ENCODE measurements at places on chromosomes 5 and 9.
A peak's percentile ranks its signal among the peaks of the same experiment; 100 is the strongest.

- DNase-seq = no peak
Measured at GRCh38 chr9:98568234-98568908, 140.4 kb downstream of the GABBR2 start.

DNA sequence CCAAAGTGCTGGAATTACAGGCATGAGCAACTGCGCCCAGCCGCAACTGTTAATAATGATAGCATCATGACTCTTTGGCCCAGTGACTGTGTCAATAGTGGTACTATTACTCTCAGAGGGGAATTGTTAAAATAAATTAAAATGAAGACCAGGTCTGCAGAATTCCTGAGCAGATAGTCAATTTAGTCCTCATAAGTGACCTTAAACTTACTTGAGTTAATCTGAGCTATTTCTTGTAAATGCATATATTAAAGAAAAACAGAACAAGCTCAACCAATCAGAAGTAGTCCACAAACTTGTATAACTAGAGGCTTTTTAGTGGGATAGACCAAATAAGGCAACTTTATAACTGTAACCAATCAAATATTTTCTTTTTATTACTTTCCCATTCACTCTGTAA lies 1.7 kb upstream of the RECK start:
- DNase-seq = no peak

- peak; percentile 12 for DNase-seq
Measured at GRCh38 chr5:96703384-96703920, 41.3 kb downstream of the CAST start.

DNA sequence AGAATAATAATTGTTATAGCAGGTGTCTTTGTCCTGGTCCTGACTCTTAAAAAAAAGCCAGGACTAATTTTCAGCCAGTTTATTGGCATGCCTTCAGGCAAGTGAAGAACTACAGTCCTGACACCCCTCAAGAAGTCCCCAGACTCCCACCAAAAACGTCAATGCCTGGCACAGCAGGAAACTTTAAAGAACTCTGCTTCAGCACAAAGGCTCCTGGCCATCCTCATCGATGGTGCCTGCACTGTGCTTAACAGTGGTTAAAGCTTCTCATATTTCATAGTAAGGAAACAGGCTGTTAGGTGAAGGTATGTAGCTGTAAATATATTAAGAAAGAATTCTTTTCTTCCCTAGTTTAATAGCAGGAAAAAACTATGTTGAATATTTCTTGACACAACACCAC lies 280.1 kb upstream of the PUM3 start:
- no peak for DNase-seq

- DNase-seq = no peak
Measured at GRCh38 chr5:68409259-68409658, 193.7 kb downstream of the PIK3R1 start.

GRCh38 chr5:59597690-59598546 lies 295.6 kb downstream of the PDE4D start:
- DNase-seq = no peak

DNA sequence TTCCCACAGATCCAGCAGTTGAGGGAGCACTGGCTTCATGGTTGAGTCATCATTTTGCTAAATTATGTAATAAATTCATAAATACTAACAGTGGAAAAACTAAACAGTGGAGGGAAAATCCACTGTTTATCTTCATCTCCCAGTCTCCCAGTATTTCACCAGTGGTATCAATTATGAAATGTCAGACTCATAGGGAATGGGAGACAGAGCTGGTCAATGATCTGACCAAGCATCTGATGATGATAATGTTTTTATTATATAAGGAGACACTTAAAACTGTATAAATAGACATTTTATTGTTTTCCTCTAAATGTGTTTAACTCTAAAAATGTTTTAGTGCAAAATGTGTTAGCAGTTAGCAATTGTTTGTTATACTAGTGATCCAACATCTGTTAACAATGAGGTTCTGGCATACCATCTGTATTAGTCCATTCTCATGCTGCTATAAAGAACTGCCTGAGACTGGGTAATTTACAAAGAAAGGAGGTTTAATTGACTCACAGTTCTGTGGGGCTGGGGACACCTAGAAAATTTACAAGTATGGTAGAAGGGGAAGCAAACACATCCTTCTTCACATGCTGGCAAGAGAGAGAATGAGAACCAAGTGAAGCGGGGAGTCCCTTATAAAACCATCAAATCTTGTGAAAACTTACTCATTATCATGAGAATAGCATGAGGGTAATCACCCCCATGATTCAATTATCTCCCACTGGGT lies 11.8 kb upstream of the REEP5 start:
- DNase-seq = no peak

- DNase-seq = no peak
Measured at GRCh38 chr5:167509076-167509475, 782.4 kb upstream of the WWC1 start.

DNA sequence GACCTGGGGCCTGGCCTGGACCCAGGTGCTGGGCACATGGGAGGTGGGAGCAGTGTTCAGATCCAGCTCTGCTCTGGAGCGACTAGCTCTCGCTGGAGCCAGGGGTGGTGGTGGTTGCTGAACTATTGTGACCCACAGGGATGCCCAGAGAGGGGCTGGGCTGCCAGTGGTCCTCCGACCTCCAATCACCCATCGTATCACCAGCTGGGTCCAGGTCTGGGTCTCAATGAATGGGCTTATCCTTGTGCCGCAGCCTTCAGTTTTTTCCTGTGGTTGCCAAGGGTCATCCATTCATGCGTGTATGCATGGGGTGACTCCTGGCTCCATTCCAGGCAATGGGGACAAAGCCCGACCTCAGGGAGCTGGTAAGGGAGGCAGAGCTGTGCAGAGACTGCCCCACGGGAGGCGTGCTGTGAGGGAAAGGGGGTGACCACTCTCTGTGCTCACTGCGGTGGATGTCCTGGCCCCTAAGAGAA lies 68.6 kb upstream of the RNF130 start:
- no peak for DNase-seq

GRCh38 chr9:77810637-77811119 lies 162.6 kb upstream of the GNA14 start:
- no peak for DNase-seq

DNA sequence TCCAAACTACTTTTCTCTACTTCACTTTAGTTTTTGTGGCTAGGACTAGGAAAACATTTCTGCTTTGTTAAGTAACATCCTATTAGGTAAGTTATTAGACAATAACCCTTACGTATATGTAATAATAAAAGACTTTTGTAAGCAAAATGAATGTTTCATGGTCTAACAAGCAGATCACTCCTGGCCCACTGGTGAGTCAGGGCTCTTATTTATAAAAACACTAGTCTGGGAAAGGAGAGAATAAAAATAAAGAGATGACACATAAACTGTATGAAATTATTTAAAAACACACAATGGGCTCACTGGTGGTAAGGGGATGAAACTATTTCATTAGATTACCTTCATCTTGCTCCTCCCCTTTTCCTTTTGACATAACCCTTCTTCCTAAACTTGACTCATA lies 2212.2 kb upstream of the ACO1 start:
- no peak for DNase-seq

GRCh38 chr9:132942541-132943182 lies 1.8 kb downstream of the TSC1 start:
- no peak for DNase-seq

DNA sequence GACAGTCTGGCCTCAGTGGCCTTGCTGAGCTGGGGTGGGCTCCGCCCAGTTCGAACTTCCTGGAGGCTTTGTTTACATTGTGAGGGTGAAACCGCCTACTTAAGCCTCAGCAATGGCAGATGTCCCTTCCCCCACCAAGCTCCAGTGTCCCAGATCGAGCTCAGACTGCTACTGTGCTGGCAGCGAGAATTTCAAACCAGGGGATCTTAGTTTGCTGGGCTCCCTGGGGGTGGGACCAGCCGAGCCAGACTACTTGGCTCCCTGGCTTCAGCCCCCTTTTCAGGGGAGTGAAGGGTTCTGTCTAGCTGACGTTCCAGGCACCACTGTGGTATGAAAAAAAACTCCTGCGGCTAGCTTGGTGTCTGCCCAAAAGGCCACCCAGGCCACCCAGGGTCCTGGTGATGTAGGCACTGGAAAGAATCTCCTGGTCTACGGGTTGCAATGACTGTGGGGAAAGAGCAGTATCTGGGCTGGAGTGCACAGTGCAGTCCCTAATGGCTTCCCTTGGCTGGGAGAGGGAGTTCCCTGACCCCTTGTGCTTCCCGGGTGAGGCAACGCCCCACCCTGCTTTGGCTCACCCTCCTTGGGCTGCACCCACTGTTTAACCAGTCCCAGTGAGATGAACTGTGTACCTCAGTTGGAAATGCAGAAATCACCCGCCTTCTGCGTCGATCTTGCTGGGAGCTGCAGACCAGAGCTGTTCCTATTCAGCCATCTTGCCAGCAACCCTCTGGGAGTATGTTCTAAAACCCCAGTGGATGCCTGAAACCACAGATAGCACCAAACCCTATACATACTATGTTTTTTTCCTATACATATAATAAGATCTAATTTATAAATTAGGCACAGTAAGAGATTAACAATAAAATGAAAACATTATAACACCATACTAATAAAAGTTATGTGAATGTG lies 95.5 kb downstream of the TMEM161B start:
- DNase-seq = no peak

DNA sequence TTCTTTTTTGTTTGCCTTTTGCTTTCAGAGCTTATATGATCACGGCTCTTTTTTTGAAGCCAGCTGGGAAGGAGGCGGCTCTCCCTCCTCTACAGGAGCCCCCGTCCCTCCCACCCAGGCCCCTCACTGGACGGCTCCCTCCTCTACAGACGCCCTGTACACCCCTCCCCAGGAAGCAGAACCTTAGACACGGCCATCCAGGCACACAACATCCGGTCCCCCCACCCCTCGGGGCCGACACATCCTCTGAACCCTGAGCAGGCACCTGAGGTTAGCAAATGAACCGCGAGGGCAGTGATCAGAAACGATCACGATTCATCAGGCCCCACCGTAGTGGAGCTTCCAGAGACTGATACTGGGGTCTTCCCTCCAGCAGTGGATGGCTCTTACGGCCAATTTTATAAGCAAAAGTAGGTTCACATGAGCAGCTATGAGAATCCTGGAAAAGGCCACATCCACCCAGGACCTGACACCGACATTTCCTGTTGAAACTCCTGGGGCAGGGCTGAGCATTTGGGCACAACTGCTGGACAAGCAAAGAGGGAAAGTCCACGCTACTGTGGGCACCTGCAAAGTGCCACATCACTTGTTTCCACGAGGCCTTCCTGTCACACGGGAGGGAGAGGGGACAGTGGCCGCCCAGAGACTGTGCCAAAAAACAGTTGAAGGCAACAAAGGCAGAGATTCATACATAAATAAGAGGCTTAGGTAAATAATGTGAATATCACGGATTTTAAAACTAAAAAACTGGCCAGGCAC lies 78.9 kb downstream of the SEMA4D start:
- no peak for DNase-seq

GRCh38 chr5:139245637-139246339 lies 47.6 kb upstream of the SIL1 start:
- DNase-seq = no peak

GRCh38 chr5:169411786-169412430 lies 111.0 kb upstream of the SLIT3 start:
- no peak for DNase-seq

GRCh38 chr5:141040771-141041426 lies 10.3 kb upstream of the PCDHB1 start:
- peak; percentile 28 for DNase-seq

GRCh38 chr5:139635606-139636206 lies 12.4 kb upstream of the CXXC5 start:
- peak; percentile 73 for DNase-seq

- DNase-seq = peak; percentile 58
Measured at GRCh38 chr9:129610473-129611306, 10.2 kb downstream of the C9orf50 start.

GRCh38 chr5:39420482-39421145 lies 4.2 kb downstream of the DAB2 start:
- DNase-seq = peak; percentile 73

- DNase-seq = no peak
Measured at GRCh38 chr5:96538808-96539250, 105.8 kb upstream of the PCSK1 start.

DNA sequence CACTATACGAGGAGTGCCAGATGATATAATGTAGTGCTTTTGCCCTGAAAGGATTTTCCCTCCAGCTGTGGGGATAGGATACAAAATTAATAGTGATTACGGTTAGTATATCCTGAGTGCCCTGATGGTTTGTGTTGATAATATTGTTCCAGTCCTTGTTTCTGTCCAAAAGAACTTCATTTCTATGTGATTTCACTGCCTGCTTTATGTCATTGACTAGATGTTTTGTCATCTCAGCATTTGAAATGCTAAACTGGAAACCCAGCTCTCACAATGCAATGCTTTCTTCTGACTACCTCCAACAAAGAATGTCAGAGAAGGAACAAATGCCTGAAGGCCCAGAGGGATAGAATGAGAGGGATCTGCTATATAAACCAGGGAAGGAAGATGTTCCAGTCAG lies 177.8 kb downstream of the NIPBL start:
- no peak for DNase-seq

DNA sequence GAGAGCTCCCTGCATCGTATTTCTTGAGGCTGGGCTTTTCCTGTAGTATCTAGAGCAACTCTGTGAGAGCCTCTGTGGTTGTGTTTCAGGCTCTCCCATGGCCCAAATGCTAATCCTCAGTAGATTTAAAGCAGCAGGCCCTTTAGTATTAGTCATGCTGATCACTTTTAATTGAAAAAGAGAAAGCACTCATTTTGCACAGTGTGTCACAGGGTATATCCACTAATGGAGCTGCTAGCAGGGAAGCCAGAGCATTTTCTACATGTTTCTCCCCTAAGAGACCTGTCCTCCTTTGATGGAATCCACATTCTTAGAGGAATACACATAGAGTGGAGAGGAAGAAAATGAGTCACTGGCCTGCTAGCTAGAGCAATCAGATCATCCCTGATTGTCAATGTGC lies 348.5 kb downstream of the TMEM232 start:
- DNase-seq = no peak

DNA sequence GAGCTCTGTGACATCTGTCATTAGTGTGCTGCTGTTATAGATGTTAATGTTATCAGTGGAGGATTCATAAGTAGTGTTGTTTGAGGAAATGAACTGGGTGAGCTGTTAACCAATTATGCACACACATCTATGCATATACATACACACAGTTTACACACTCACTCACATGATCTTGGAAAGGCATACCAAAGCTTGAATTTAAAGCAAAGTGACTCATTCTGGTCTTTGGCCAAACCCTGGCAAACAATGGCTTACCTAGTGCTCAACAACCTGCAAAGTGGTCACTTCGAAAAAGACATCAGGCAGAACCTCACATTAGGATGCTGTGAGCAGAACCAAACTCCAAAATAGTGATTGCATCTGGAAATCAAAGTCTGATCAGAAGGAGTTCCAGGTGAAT lies 1037.3 kb upstream of the CDH6 start:
- no peak for DNase-seq

DNA sequence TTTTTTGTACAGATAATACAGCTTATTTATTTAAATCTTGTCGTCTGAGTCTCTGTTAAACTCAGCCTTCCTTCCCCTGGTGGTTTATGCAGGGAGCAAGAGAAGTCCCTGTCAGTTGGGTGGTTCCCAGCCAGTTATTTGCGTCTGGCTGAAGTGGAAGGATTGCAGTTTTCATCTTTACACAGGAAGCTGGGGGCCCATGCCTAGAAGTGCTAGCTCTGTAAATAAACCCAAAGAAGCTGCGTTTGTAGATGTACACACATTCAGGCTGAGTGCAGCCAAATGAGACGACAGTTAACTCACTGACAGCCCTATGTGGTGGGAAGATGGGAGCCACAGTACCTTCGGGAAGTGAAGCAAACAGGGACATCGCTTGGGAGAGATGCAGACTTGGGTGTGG lies 122.1 kb downstream of the SAXO1 start:
- no peak for DNase-seq

Data from inflammatory macrophage (primary cell).